Caudate nucleus (tissue), 63 donors: ENCODE measurements at places on chromosomes 3 and 15.

- no peak for DNase-seq
Observed at GRCh38 chr3:131623431-131623830, 120.7 kb upstream of the MRPL3 start.

- no peak for DNase-seq
Observed at GRCh38 chr15:24076090-24076784, 389.1 kb upstream of the NDN start.

GRCh38 chr15:29162411-29162810, 107.2 kb downstream of the NSMCE3 start:
- no peak for DNase-seq

GRCh38 chr15:83873966-83874365, 220.0 kb downstream of the ADAMTSL3 start:
- no peak for DNase-seq

- no peak for DNase-seq
Observed at GRCh38 chr3:124217542-124217941, 225.6 kb upstream of the ROPN1 start.

DNA sequence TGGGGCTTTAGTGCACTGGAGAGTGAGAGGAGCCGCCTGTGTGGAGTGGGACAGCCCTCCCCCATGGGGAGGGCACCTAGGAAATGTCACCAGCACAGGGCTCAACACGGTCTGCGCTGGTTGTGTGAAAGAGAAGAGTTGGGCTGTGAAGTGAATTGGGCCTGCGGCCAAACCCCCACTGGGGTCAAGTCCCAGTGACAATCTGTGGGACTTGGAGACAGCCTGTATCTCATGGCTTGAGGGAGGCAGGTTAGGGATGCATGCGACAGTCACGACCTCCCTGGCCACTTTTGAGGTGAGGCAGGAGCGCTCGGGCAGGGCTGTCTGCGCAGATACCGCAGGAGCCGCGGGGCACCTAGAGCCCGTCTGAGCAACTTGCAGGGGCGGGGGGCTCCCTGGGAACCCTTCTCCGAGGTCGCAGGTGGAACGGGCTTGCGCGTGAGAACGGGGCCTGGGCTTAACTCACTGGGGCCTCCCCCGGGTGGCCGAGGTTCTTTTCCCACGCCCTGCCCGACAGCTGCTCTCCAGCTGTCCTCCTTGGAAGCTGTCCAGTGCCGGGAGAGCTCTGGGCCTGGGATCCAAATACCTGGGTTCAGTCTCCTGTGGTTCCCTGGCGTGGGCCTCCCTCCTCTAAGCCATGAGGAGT, 77.4 kb downstream of the SNRK start:
- no peak for DNase-seq

DNA sequence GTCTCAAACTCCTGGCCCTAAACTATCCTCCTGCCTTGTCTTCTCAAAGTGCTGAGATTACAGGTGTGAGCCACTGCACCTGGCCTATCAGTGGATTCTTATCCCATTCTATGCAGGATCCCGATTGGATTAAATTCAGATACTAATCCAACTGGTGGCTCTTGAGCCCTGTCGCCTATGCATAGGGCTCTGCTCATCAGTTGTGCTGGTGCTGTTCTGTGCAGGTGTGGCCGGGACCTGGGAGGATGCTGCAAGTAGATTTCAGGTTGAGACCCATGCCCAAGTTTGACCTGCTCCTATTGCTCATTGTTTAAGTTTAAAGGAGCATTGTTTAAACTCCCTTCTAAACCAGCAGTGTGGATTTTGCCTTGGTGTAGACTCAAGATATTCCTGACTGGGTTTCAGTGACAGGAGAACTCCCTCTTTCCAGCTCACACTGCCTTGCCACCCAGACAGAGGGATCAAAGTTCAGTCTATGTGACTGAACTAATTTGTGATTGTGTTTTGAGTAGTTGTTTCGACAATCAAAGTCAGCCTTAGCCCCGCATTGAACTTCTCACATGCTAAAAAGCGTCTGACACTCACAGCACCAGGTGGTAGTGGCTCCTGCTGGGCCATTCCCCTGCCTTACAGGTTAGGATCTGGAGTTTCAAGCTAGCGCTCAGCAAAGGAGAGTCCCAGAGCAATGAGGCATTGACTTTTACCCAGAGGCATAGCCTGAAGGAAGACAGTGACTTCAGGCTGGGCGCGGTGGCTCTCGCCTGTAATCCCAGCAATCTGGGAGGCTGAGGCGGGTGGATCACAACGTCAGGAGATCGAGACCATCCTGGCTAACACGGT, 45.0 kb upstream of the PIK3CB start:
- DNase-seq = no peak

- DNase-seq = no peak
Observed at GRCh38 chr3:153658136-153658535, 463.1 kb upstream of the ARHGEF26 start.

- no peak for DNase-seq
Observed at GRCh38 chr3:64449026-64449425, 223.8 kb upstream of the PRICKLE2 start.

GRCh38 chr3:12473511-12473910, 10.8 kb upstream of the TSEN2 start:
- DNase-seq = no peak

- no peak for DNase-seq
Observed at GRCh38 chr15:58066042-58066867, 744 bp upstream of the ALDH1A2 start.

GRCh38 chr3:151919030-151919328, 45.5 kb downstream of the SUCNR1 start:
- DNase-seq = no peak

- DNase-seq = no peak
Observed at GRCh38 chr3:44983484-44983941, 7.5 kb downstream of the EXOSC7 start.

DNA sequence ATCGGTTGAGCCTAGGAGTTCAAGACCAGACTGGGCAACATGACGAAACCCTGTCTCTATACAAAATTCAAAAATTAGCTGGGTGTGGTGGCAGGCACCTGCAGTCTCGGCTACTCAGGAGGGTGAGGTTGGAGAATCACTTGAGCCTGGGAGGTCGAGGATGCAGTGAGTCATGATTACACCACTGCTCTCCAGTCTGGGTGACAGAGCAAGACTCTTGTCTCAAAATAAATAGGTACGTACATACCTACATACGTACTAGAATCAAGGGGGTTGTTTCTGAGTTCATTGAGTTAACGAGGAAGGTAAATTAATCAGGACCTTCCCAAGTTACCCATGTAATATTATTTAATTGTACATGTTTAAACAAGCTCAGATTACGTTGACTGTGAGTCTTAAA, 97.5 kb downstream of the CHL1 start:
- DNase-seq = no peak

- no peak for DNase-seq
Observed at GRCh38 chr3:166957121-166957520, 423.0 kb downstream of the ZBBX start.

DNA sequence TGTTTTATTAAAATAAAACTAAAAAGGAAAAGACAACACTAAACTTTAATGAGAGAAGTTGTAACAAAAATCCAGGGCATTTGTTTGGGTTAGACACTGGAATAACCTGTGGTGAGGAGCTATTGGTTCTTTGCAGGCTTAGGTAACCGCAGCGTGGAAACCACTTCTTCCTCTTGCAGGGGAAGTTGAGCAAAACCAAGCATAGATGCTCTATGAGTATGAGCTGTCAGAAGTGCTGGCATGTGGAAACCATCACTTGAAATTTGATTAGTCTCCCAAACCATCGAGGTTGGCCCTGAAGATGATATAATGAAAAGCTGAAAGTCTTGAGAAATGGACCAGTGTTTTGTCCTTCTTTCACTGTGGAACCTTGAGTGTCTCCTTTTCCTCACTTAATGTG, 127.1 kb upstream of the RBMS3 start:
- no peak for DNase-seq

DNA sequence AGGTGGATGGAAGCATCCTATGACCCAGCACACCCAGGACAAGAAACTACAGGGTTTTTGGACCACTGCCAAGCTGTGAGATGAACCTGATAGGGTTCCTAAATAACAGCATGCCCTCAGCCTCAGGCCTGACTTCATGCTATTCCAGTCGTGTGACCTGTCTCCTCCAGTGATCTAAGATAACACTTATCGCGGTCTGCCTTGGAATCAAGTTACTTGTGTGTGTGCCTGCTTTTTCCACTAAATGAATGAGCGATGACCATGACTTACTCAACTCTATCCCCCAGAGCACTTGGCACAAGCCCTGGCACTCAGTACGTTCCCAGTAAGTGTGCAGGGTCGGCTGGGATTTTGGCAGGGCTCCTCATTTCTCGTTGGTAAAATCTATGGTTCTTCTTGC, 172.7 kb upstream of the TP63 start:
- no peak for DNase-seq

GRCh38 chr3:126291537-126291936, 65.7 kb downstream of the KLF15 start:
- DNase-seq = no peak

DNA sequence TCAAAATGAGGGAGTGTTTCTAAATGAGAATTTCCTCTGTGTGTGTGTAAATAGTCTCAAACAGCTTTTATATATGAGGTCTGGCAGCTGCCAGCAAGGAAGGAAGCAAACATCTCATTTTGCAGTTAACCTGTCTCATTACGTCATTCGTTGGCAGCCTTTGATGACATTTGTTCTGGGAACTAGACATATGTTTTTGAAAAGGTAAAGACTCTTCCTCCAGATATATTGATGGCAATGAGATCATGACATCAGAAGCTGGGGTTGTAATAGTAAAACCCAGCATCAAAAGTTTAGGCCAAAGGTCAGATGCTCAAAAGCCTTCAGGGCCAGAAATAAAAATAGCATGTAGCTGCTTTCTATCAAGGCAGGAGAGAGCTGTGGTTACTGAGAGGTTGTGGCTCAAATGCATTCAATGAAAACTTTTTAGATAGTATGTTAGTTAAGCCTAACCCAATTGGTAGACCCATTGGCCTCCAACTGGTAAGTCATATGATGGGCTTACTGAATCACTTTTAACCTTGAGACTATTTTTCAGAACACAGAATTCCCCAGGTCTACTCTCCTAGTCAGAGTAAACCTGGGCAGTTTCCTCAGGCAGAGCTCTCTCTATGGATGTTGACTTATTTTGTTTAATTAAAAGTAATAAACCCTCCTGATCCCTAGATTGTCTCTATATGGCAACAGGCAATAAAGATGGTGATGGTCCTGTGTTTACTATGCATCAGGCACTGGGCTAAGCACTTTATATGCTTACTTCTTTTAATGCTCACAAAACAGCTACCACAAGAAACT, 386.5 kb upstream of the CFAP20DC start:
- no peak for DNase-seq

GRCh38 chr3:137854533-137855261, 90.6 kb downstream of the SOX14 start:
- no peak for DNase-seq

- no peak for DNase-seq
Observed at GRCh38 chr3:105523501-105523900, 156.8 kb downstream of the ALCAM start.

DNA sequence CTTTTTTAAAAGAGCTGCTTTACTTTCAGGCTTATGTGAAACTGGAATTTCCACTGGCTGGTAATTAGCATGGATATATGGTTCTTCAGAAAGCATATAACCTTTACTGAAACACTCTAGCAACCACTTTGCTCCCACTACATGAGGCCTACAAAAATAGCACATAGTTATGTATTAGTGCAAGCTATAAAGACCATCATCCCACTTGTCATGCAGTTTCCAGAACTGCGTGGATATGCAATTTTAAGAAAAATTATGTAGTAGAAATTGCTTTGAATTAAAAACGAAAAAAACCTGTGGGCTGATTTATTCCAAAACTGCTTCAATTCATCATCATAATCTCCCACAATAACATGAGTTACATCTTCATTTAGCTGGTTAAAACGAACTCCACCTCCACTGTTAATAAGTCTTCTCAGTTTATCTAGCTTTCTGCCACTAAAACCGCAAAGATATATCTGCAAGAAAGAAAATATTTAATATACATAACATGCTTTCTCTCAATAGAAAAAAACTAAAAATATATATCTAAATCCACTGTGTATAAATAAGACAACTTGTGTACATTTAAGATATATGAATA, 12.2 kb downstream of the TOPBP1 start:
- no peak for DNase-seq

GRCh38 chr3:5663601-5664000, 476.1 kb downstream of the EDEM1 start:
- no peak for DNase-seq

DNA sequence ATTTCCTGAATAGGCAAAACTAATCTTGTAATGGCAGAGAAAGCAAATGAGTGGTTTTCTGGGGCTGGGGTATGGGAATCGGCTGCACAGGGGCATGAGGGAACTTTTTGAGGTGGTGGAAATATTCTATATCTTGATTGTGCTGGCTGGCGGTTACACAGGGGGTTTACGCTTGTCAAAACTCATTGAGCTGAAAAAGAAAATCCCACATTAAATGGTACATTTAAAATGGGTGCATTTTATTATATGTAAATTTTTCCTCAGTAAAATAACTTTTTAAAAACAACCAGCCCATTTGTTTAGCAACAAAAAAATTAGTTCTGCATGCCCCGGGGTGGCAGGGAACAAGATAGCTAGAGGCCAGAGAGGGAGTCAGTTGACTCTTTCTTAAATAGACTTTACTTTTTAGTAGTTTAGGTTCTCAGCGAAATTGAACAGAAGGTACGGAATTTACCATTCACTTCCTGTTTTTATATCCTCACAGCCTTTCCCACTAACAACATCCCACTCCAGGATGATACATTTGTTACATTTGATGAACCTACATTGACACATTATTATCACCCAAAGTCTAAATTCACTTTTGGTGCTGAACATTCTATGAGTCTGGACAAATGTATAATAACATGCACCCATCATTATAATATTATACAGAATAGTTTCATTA, 41.2 kb upstream of the BCL2A1 start:
- no peak for DNase-seq

DNA sequence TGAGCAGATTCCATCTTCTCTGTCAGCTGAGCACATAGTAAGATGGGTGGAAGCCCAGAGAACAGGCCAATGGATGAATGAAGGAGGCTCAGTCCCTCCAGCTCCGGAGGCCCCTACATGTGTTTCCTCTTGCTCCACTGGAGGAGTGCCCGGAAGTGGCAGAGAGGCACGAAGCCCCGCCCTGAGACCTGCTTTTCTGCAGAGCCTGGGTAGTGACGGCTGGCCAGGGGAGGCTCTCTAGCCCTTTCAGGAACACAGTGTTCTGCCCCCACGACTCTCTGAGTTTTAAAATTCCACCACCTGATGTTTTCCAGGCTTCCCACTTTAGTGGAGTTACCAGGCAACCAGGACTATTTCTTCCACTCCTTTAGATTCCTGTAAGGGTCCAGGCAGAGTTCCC, 149.4 kb upstream of the SLC6A11 start:
- DNase-seq = peak; percentile 8

GRCh38 chr15:50496692-50497091, 49.8 kb downstream of the USP50 start:
- DNase-seq = no peak

- DNase-seq = no peak
Observed at GRCh38 chr3:58006661-58007060, 1.6 kb upstream of the FLNB start.

DNA sequence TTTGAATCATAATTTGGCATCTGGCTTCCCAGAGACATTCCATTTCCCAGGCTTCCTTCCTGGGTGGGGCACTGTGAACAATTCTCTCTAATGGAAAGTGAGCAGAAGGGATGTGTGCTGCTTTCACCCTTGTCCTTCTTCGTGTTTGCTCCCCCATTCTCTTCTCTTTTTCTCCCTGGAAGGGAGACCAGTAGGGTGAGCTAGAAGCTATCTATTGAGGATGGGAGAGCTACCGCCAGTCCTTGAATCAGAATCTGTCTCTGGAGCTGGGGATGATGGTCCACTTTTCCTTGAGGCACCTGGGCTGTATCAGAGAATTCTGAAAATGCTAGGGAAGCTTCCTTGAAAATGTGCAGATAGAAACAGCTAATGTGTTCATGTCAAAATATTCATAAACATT, 453.9 kb downstream of the WDR72 start:
- DNase-seq = no peak
